ENCODE measurements at places on chromosomes 12 and 14.

DNA sequence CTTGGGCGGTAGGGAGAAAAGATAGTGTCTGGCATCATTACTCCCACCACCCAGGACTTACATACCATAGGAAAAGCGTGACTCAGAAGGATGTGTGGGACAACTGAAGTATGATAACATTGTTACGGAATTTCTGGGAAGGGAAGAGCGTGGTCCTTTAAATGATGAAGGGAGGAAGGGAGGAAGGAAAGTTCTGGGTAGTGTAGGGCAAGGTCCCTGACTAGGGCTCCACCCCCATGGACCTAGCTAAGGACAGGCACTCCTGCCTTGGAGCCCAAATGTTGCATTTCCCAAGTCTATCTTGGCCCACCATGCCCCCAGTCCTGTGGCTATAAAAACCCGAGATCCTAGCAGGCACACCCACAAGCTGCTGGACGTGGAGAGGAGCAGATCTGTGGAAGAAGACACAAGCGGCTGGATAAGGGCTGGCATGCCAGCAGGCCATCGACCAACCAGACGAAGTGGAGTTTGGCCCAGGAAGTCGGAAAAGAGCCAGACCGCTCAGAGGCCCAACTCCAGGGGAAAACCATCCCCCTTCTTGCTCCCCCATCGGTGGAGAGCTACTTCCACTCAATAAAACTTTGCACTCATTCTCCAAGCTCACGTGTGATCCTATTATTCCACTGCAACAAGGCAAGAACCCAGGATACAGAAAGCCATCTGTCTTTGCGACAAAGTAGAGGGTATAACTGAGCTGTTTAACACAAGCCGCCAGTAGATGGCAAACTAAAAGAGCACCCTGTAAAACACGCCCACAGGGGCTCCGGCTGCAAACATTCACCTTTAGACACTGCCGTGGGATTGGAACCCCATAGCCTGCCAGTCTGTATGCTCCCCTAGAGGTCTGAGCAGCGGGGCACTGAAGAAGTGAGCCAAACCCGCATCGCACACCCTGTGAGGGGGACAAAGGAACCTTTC, 23.0 kb upstream of the RAB21 start:
- DNase-seq, result no peak

DNA sequence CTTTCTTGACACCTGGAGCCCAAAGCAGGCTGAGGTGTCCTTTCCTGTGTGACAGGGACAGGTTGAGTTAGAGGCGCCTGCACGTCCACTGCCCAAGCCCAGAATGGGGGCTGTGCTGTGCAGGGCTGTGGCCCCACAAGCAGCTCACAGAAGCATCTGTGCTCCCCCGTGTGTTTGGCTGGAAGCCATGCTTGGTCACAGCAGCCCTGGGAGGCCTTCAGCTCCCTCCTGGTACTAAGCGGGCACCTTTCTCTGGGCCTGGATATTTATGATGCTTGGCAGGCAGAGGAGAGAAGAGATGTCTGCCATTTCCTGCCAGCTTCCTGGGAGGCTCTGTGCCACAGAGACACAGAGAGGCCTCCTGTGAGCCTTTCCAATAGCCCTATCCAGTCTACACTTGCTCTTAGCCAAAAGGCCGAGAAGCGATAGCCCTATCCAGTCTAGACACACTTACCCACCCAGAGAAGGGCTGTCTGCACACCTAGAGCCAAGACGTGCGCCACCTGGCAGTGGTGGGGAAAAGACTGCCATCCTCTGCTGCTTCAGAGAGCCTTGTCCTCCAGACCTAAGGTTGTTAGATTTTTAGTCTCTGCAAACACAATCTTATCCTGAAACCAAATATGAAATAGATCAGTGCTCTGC, 117.4 kb downstream of the GCH1 start:
- no peak for DNase-seq

DNA sequence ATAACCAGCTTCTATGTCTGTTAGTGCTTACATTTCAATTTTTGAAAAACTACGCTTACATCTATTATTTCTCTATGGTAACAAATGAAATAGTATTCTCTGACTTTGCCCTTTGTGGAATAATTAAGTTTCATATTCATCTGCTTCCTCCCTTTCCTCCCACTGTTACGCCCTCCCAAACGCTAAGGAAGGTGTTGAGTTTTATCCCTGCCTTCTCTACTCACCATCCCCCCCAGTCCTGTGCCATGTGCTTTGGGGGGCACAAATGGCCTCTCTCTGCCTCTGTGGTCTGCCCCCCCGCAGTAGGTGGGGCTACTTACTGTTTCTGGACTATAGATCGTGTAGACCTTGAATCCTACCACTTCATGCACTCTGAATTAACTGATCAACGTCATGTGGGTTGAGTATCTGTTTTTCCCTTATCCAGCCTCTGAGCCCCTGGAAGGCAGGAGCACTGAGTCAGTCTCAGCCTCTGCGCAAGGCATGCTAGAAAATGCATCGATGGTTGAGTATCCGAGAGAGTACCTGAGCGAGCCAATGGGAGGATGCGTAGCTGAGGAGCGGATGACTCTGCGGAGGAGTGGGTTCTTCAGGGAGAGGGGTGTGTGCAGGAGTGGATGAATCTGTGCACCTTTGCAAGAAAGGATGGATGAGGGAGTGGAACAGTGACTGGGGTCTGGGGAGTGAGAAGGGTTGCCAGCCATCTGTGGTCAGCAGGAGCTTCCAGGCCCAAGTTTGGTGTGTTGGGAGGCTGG, 114.5 kb upstream of the RTL1 start:
- DNase-seq, result no peak

- no peak for DNase-seq
These were observed 431.7 kb downstream of the NPAS3 start for GRCh38 chr14:33370426-33370825.

GRCh38 chr12:50507930-50508329, 3.1 kb downstream of the DIP2B start:
- DNase-seq, result no peak

DNA sequence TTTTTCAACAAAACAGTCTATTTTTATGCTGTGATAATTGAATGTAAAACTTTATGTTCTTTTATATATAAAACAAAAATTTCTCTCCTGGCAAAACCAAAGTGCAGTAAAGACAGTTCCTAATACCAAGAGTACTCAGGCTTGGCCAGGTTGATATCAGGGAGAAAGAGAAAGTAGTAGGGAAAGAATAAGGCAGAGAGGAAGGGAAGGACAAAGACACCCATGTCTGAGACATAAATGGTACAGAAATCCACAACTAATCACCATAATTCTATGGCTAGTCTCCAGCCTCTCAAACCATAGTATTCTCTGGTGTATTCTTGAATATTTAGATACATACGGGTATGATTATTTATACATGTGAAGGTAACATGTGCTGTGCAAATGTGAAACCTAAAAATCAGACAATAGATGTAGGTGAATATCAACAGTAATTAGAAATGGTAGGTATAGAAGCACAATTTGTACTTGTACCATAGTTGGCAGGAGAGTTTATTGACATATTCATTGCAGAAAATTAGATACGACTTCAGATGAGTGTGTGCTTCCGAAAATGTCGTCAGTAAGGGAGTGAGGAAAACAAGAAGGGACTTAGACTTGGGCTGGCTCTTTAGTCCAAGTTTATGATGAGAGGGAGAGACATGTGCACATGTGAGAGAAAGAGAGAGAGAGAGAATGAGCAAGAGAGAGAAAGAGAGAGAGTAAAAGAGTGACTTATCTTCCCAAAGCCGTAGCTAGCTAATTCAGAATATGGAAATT, 230.8 kb upstream of the NPAS3 start:
- no peak for DNase-seq

DNA sequence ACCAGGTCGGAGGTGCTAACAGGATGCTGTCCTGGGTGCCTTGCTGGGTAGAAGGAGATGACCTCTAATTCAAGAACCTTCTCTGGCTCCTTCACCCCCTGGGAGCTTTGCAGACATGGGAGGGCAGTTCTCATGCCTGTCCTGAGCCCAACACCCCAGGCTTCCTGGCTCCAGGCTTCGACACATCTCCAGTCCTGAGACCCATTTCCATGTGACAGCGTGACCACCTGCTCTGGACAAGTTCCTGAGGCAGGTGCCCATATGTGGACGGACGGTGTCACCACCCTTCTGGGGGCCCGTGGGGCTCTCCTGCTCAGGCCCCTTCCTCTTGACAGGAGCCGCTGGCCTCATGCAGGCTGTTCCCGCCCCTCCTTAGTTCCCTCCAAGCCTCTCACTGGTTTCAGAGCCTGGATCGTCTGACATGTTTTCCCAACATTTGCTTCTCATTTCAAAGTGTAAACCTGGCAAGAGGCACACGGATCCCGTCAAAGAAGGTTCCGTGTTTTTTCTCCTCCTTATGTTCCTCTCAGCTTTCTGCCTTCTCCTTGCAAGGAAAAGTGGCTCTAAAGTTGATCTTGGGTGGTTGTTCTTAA, 291.9 kb upstream of the RTL1 start:
- DNase-seq, result no peak

DNA sequence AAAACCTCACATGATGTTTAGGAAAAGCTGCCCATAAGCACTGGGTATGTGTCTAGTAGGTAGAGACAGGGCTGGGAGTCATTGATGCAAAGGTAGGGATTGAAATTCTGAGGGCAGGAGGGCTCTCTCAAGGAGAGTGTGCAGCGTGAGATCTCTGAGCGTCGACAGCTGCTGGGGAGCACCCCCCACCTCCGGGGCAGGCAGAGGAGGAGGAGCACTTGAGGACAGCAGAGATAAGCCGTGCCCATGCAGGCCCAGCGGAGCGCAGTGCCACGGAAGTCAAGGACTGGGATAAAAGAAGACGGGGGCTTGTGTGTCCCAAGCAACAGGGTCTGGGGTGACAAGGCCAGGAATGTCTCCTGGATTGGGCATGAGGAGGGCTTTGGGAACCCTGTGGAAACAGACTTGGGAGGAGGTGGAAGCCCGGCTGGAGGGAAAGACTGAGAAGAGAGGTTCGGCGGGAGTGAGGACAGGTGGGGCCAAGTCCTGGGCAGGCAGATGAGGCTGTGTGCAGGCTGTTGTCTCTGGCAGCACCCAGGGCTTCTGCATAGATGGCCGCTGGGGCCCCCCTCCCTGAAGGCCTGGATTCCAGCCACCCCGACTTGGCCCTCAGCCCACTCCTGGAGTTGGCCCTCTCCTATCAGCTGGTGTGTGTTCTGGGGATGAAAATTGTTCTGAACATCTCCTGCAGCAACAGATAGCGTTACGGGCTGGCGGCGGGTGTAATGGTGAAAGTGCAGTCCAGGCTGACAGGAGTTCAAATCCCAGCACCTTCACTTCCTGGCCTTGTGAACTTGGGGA, 1.9 kb downstream of the CACNA2D4 start:
- DNase-seq, result no peak

DNA sequence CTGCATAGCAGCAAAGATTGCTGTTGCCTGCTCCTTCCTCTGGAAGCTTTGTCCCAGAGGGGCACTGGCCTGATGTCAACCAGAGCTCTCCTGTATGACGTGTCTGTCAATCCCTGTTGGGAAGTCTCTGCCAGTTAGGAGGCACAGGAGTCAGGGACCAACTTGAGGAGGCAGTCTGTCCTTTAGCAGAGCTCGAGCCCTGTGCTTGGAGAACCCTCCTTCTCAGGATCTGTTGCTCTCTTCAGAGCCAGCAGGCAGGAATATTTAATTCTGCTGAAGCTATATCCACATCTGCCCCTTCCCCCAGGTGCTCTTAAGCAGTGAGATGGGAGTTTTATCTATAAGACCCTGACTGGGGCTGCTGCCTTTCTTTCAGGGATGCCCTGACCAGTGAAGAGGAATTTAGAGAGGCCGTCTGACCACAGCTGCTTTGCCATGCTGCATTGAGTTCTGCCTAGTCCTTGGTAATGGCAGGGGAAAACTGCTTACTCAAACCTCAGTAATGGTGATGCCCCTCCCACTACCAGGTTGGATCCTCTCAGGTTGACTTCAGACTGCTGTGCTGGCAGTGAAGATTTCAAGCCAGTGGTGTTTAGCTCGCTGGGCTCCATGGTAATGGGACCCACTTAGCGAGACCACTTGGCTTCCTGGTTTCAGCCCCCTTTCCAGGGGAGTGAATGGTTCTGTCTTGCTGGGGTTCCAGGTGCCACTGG, 218.6 kb upstream of the SLC38A2 start:
- no peak for DNase-seq

DNA sequence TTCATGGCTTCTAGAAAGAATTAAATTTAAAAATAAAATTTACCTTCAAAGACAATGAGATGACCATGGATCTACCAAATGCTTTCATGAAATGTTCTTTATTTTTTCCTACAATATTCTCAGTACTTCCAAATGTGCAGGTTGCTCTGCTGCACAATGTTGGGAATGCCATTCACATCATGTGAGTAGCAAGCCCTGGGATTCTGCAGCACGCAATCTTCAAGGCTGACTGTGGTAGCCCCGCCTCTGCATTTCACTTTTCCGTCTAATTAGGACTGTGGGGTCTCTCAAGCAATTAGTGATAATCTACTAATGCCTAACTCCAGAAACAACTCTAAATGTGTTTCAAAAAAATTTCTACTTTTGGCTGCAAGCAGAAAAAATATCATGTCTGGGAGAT, 13.7 kb upstream of the NTN4 start:
- DNase-seq, result no peak

DNA sequence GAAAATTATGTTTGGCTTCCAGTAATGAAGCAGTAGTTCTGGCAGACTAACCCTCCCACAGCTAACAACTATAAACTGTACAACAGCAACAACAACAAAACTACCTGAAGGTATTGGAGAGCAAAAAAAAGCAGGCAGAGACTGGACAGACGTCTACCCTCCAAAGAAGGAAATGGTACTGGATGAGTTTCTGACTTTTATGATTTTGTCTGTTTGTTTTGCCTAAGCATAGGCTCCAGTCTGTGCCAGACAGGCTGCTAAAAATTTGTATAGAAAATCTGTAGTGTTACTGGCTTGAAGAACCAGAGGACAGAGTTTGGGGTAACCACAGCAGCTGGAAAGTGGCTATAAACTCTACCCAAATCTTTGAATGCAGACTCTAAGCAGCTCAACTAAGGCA, 131.3 kb downstream of the SLC25A47 start:
- no peak for DNase-seq

- no peak for DNase-seq
These were observed 13.6 kb upstream of the RFLNA start for GRCh38 chr12:124281309-124281708.

DNA sequence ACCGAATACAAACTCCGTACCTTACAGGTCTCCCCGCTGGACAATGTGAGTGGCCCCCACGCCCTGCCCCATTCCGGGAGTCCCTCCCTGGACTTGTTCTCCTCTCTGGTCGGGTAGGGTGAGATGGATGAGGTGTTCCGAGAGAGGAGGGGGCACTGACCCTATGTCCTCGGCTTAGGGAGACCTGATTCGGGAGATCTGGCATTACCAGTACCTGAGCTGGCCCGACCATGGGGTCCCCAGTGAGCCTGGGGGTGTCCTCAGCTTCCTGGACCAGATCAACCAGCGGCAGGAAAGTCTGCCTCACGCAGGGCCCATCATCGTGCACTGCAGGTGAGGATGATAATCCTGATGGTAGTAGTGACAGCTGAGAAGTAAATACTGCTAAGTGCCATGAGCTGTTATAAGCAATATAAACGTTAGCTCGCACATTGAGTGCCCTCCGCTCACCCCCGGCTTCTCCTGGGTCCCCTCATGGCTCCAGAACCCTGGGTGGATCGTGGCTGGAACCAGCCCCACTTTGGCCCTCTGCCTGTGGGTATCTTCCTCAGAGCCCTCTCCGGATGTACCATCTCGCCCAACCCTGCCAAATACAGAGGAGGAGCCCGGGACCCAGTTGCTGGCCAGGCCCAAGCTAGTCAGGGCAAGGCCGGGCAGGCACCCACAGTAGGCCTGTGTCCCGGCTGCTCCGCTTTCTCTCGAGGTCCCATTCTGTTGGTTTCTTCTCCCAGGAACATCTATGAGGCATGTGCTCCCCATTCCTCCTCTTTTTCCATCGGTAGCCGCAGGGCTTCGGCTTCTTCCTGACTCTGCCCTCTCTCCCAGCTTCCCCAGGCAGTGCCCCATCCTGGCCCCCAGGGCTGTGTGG, 6.8 kb downstream of the PTPN6 start:
- DNase-seq, result no peak

- DNase-seq, result no peak
These were observed 52.1 kb downstream of the PTPN21 start for GRCh38 chr14:88502740-88503139.

All from activated gamma-delta T cell treated with anti-CD3 and anti-CD28 coated beads, Interleukin-2, amount 50 U/mL, for 16 hours (primary cell).